ENCODE measurements at places on chromosomes 6 and 20.

DNA sequence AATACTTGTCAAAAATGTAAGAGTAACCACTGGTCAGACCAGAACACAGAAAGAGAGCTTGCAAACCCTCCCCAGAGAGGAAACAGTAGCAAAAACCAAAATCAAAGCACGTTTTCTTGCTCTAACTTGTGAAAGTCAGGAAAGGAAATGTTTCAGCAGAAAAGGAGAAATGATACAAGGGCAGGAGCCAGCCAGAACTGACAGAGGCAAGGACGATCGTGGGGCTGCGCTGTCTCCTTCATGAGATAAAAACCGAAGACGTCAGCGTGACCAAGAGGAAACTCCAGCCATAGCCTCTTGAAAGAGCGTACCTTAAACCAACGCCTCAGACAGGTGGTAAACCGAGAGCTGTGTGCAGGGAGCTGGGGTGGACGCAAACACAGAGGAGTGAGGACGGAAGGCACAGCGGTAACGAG is 27.5 kb downstream of the LAMA5 start:
- DNase-seq, result no peak

GRCh38 chr20:46758929-46759669 is 49.6 kb downstream of the SLC2A10 start:
- no peak for DNase-seq

DNA sequence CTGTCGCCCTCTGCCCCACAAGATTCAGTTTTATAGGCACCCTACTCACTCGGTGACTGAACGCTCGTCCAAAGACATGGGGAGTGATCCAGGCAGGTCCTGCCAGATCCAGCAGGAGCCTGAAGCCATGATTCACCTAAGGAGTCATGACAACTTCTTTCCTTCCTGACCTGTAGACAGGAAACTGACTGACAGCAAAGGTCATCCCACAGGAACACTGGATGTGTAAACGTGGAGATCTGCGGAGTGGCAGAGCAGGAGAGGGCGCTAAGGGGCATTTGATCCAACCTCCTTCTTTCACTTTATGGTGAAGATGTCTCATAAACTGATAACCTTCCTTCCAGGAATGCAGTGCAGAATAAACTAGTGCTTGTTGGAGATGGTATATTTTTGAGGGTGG is 192.2 kb downstream of the GJA10 start:
- DNase-seq, result no peak

- peak; percentile 3 for DNase-seq
Observed at GRCh38 chr6:63352544-63353285, 32.9 kb upstream of the LGSN start.

- no peak for DNase-seq
Observed at GRCh38 chr6:71619836-71620235, 266.5 kb upstream of the RIMS1 start.

- no peak for DNase-seq
Observed at GRCh38 chr20:34515484-34516246, 557 bp upstream of the DYNLRB1 start.

DNA sequence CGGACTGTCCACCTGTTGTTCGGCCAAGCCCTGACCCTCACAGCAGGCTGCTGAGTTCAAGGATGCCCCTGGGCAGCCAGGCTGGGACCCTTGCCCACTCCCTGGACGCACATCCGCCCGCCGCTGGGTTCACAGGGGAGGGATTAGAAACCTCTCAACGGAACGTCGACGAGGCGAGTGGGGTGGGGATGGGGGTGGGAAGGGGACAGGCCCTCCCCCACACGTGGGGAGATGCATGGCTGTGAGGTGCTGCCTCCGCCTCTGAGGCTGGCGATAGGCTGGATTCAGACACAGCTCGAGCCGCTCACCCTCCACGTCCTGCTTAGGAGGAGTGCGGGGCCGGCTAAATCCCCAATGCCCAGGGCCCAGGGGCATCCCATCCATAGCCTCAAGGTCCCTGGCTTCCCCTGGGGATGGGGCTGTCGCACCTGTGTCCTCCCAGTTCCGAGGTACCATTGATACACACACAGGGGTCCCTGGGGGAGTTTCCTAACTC is 90.6 kb upstream of the BHLHE23 start:
- DNase-seq, result no peak

GRCh38 chr20:50559856-50560638 is 49.9 kb downstream of the PTPN1 start:
- DNase-seq, result no peak

DNA sequence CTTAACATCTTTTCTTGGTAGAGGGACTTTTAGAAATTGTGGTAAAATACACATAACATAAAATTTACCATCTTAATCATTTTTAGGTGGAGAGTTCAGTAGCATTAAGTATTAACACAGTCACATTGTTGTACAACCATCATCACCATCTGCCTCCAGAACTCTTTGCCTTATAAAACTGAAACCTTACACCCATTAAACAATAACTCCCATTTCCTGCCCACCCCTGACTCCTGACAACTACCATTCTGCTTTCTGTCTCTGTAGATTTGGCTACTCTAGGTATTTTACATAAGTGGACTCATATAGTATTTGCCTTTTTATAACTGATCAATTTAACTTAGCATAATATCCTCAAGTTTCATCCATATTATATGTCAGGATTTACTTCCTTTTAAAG is 88.7 kb downstream of the ZHX3 start:
- no peak for DNase-seq

GRCh38 chr20:39888310-39888709 is 800.7 kb downstream of the MAFB start:
- DNase-seq, result no peak

- no peak for DNase-seq
Observed at GRCh38 chr6:30802731-30803130, 58.4 kb upstream of the IER3 start.

DNA sequence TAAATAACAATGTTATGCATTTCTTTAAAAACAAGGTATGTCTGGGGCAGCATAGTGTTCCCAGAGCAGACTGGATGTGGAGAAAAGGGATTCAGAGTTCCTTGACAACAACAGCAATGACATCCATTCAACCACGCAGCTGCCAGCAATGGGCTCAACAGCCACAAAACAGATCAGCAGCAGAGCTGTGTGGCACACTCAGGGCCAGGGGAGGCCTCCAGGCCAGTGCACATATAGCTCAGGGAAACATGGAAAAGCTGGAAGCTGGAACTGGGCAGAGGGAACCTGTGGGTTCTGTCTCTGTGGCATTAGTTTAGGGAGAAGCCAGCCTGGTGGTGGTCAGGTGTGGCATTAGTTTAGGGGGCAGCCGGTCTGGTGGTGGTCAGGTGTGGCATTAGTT is 148.3 kb downstream of the SMOC2 start:
- no peak for DNase-seq

GRCh38 chr6:167856999-167857660 is 30.4 kb downstream of the AFDN start:
- no peak for DNase-seq

DNA sequence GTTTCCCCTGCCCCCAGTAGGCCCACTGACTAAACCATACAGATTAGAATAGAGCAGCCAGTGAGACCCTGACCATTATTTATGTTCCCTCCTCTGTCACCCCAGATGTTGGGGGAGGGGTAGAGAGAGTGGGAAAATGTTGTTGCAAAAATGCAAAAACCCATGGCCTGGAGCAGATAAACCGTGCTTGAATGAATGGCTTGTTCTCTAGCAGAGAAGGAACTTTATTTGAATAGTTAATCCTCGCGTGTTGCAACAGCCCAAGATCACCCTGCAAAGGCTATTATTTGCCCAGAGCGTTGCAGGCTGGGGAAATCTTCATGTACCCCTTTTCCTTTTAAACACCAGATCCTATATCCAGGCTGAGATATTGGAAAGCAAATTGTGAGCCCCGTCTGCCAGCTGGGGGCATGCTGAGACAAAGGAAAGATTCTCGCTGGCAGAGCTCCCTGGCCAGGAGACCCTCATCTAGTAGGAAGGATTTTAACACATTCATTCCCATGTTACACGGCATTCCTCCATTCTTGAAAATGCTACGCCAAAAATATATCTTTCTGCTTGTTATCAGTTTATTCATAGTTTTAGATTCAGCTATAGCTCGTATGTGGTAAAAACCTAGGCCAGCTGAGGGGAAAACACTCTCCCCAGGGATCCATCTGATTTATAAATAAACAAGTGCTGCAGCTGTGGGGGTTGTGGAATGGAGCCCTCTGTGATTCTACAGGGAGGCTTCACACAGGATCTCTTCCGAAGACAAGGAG is 53.0 kb downstream of the LINC00237 start:
- peak; percentile 9 for DNase-seq

GRCh38 chr6:133814797-133815196 is 74.1 kb upstream of the TCF21 start:
- no peak for DNase-seq

- no peak for DNase-seq
Observed at GRCh38 chr6:118980063-118980462, 45.1 kb upstream of the MCM9 start.

GRCh38 chr20:5621305-5621704 is 128.9 kb upstream of the SHLD1 start:
- DNase-seq, result no peak

DNA sequence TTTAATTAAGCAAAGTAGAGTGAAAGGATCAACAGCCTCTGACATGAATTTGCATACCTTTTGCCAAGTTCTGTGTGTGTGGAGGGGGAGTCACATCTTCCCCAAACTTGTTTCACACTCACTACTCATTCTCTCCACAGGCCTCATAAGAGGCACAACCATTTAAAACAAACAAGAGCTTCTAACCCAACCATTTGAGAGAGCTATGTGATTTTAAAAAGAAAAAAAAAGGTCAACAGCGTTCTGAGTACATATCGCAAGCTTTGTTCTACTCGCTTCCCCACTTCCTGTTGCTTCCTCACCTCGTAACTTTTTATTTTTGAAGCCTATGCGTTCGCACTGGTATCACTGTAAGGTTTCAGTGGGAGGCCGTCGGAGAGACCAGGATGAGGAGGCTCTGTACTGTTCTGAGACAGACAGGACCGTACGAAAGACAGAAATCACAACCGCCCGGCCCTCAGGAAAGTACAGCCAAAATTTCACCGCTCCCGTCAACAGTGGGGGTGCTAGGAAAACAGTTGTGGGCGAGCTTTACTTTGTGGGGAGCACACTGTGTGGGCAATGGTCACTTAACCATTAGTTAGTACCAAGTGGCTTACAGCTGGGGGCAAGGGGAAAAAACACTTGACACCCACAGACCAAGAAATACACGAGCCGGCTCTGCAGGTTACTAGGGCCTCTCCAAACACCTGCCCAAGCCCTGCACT is 61.3 kb downstream of the TRERF1 start:
- no peak for DNase-seq

GRCh38 chr6:52517502-52518278 is 59.2 kb downstream of the TRAM2 start:
- peak; percentile 67 for DNase-seq

DNA sequence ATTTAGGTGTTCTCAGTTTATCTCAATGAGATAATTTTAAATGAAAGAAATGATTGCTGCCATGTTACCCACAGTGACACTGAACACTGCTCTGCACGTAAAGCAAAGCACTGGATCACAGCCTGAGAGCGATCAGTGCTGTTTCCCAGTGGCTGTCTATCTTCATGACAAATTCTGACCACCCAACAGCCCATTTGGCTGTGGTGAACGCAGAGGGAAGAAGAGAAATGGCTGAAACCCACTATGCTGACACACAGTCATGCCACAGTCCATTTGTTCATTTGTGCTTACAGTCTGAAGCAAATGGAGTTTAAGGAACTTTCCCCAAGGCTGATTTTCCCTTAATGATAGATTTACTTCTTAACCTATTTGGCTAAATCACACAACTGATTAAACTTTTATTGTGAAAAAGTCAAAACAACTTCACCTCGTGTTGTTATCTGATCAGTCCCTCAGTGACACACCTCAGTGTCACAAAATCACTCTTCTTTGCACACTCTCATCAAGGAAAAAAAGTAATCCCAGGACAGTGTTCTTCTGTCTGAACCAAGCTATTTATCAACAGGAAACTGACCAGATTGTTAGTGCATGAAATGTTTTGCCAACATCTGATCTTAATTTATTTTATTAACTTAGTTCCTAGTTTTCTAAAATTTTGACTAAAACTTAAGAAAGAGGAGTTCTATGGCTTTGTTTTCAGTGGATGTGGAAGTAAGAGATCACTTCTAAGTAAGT is 225.1 kb downstream of the TBX18 start:
- DNase-seq, result no peak

- no peak for DNase-seq
Observed at GRCh38 chr20:18101125-18101810, 36.4 kb upstream of the KAT14 start.
